Glutamatergic neuron (in vitro differentiated cells): ENCODE measurements at places on chromosomes 7 and 10. TPM values are rescaled to one million over a fixed set of nuclear protein-coding genes. Genes with fewer than 3 reads are reported as not detected.

DNA sequence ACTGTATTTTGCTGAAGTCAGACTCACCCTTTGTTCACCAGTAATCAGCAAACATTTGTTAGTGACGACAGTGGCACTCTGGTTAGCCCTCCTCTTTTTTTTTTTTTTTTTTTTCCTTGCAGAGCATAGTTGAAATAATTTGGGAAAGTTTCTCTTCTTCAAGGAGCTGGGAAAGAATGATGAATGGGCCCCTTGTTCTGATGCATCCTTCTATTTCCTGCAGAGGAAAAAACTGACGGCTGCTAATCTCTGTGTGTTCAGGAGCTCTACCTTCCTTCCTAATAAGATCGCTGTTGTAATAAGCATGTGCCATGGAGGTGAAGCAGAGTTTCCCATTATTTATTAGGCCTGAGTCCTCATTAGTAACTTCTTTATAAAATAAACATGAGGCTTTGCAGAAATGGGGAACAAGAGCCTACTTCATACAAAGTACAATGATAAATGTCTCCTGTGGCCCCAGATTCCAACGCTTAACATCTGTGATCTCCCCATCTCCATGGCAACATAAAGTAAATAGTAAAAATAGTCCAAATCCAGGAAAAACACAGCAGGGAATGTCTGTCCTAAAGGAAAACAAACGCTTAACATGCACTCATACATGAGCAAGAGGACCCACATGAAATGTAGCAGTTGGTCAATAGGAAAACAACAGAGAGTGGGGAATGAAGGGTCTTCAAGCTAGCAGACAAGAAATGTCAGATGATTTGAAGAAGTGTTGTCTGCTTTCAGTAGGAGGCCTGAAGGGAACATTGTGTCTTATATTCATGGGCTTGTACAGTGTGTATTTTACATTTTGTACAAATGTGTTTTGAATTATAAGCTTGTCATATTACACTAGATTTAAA is 59.1 kb upstream of the CALD1 start:
- no peaks in the 10 kb centered on the region for H3K27me3 ChIP-seq
- no peaks in the 10 kb centered on the region for H3K36me3 ChIP-seq
- H3K4me1 ChIP-seq: no peaks in the 10 kb centered on the region
- no peak overlapping the region for H3K4me3 ChIP-seq
- H3K27ac ChIP-seq: peak overlapping the region; percentile 15

DNA sequence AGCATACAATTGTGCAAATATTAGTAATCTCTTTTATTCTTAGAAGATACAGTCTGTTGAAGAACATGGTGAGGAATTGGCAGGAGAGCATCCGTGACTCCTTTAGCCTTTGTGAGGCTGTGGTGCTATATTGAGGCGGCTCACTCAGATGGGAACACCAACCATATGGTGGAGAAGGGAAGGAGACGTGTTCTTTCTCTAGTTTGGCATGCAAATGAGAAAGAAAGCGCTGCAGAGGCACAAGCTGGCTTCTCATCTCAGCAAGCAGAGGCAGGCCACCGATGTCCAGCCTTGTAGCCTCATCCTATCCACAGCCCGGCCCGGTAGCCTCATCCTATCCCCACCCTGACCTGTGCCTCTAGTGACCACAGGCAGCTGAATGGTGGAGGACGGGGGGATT is 288.3 kb downstream of the CAMK1D start:
- H3K36me3 ChIP-seq: no peaks in the 10 kb centered on the region
- no peak for DNase-seq
- H3K27ac ChIP-seq: peak overlapping the region; percentile 80
- H3K4me3 ChIP-seq: no peak overlapping the region

- no peak overlapping the region for H3K4me3 ChIP-seq
- H3K4me1 ChIP-seq: no peaks in the 10 kb centered on the region
- no peak overlapping the region for H3K27ac ChIP-seq
- no peaks in the 10 kb centered on the region for H3K36me3 ChIP-seq
These were observed 96.2 kb downstream of the RTKN2 start for GRCh38 chr10:62172465-62172864.

GRCh38 chr10:122326385-122326784 is 48.1 kb upstream of the PLEKHA1 start:
- H3K4me1 ChIP-seq: no peaks in the 10 kb centered on the region
- peaks cover 2% of the 10 kb centered on the region for H3K27me3 ChIP-seq
- no peak overlapping the region for H3K27ac ChIP-seq
- DNase-seq: no peak

DNA sequence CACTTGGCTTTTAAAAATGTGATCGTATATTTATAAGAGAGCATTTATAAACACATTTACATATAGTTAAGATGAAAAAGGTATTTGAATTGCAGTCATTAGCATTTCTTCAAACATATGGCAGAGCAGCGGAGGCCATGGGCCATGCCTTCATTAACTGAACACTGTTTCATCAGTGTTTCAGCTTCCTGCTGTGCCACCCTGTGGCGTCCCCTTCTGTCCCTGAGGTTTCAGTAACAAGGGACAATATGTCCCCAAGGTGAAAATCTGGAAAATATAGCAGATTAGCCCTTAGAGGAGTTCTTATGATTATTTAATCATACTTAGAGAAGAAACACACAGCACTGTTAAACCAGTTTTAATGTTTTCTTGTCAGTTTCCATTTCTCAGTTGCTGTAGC is 577.8 kb downstream of the ETV1 start:
- no peak overlapping the region for H3K4me3 ChIP-seq
- peak; percentile 28 for DNase-seq
- H3K27ac ChIP-seq: peak overlapping the region; percentile 82

DNA sequence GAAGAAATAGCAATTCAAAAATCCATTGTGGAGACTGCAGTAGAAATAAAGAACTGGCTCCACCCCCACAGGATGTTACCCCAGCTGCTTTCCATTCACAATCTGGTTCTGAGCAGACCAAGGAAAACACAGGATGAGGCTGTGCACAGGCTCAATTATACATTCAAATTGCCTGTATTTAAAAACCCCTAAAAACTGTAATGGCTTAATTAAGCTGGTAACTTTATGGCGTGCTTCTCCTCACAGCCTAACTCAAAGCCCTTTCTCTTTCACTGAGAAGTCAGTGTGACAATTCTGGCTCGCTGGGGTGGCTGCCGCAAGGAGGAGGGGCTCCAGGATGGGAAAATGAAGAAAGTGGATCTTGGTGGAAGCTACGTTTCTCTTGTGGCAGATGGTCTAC is 1191.1 kb downstream of the SORCS1 start:
- peaks cover 58% of the 10 kb centered on the region for H3K4me1 ChIP-seq
- H3K27ac ChIP-seq: peak overlapping the region; percentile 99
- DNase-seq: peak; percentile 41
- no peaks in the 10 kb centered on the region for H3K36me3 ChIP-seq

DNA sequence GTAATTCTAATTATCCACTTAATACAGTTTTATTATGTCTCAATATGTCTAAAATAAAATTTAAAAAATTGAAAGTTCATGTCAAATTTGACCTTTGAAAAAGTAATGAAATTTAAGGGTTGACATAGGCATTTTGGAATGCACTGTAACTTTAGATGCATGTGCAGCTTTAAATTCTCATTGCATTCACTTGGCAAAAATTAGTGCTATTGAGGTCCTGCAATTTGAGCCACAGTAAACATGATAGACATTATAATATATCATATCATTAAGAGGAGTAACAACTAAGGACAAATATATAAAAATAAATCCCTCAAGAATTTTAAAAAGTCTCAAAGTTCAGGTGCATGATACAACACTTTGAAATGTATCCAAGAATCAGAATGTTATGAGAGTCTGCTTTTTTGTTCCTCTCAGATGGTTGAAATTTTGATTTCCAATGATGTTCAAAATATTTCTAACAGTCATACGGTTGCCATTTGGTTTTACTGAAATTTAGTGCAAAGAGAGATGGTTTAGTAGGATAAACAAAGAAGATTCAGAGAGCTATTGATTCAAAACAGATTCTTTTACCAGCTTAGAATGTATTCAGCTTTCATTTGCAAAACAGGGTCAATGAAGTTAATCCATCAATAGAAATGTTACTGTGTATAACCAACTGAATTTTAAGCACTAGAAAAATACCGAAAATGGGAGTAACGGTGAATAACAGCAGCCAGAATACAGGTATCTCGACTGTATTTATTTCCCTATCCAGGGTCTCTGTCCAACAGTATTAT is 71.8 kb downstream of the SEMA3A start:
- DNase-seq: no peak
- no peaks in the 10 kb centered on the region for H3K36me3 ChIP-seq
- H3K27ac ChIP-seq: no peak overlapping the region
- H3K4me3 ChIP-seq: no peak overlapping the region
- H3K27me3 ChIP-seq: peaks cover 3% of the 10 kb centered on the region

- no peak overlapping the region for H3K4me3 ChIP-seq
- H3K4me1 ChIP-seq: no peaks in the 10 kb centered on the region
- no peaks in the 10 kb centered on the region for H3K36me3 ChIP-seq
- H3K27me3 ChIP-seq: no peaks in the 10 kb centered on the region
These were observed 27.9 kb downstream of the GNG11 start for GRCh38 chr7:93949423-93949822.

DNA sequence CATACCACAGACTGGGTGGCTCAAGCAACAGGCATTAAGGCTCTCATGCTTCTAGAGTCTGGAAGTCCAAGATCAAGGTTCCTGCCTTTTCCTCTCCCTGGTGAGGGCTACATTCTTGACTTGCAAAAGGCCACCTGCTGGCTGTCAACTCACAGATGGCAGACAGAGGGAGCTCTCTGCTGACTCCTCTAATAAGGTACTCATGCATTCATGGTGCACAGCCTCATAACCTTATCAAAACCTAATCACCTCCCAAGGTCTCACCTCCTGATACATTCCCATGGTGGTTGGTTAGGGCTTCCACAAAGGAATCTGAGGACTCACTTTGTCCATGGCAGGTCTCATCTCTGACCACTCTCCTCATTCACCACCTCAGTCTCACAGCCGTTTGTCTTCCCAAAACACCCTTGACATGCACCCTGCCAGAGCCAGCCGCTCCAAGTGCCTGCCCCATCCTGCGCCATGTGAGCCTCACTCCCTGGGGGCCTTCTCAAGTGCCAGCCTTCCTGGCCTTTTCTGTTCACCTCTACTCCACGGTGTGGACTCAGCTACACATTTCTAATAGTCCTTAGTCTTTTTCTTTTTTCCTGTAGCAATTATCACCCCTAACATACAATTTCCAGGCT is 400.3 kb upstream of the ADARB2 start:
- H3K27me3 ChIP-seq: no peaks in the 10 kb centered on the region
- no peak overlapping the region for H3K27ac ChIP-seq
- peak; percentile 33 for DNase-seq

GRCh38 chr7:29040579-29040925 is 82.4 kb upstream of the TRIL start:
- DNase-seq: no peak
- no peak overlapping the region for H3K4me3 ChIP-seq
- H3K27me3 ChIP-seq: no peaks in the 10 kb centered on the region
- H3K27ac ChIP-seq: no peak overlapping the region
- no peaks in the 10 kb centered on the region for H3K36me3 ChIP-seq

- no peaks in the 10 kb centered on the region for H3K27me3 ChIP-seq
- H3K4me3 ChIP-seq: no peak overlapping the region
- H3K4me1 ChIP-seq: no peaks in the 10 kb centered on the region
- no peak overlapping the region for H3K27ac ChIP-seq
These were observed 241.5 kb upstream of the PTER start for GRCh38 chr10:16195178-16195769.

DNA sequence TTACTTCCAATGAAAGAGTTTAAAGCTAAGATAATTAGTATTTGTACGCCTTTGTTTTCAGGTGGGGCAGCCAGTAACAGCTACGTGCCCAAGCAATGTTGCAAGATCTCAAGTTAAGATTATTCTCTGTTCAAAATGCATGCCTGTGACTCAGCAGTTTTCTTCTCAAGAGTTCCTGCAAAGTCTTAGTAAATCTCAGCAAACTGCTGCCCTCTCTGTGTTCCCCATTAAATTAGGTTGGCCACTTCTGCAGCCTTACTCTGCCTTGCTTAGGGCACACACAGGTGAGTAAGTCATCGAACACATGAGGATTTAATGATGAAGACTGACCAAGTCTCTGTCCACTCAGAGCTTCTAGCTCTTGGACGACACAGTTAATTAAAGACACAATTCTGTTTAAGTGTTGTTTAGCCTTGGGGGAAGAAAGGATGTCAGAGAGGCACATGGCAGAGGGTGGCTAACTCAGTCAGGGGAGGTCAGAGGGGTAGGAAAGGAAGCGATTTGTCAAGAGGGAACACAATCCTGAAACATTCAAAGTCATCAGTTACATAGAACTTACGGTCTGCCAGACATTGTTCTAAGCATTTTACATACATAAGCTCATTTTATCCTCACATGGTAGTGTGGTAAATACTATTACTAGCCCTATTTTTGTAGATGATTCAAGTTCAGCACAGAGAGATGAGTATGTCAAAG is 20.2 kb upstream of the SLC35G1 start:
- no peaks in the 10 kb centered on the region for H3K27me3 ChIP-seq
- DNase-seq: no peak
- H3K4me1 ChIP-seq: peaks cover 21% of the 10 kb centered on the region
- H3K27ac ChIP-seq: peak overlapping the region; percentile 20

- H3K27me3 ChIP-seq: peaks cover 4% of the 10 kb centered on the region
- DNase-seq: no peak
- H3K36me3 ChIP-seq: no peaks in the 10 kb centered on the region
- no peak overlapping the region for H3K4me3 ChIP-seq
These were observed 89.8 kb downstream of the DOCK4 start for GRCh38 chr7:112116358-112116757.

- no peaks in the 10 kb centered on the region for H3K4me1 ChIP-seq
- peaks cover under 1% of the 10 kb centered on the region for H3K27me3 ChIP-seq
- no peak overlapping the region for H3K27ac ChIP-seq
- no peak for DNase-seq
- no peaks in the 10 kb centered on the region for H3K36me3 ChIP-seq
These were observed 110.8 kb downstream of the TPK1 start for GRCh38 chr7:144725070-144725469.

- H3K4me3 ChIP-seq: no peak overlapping the region
- no peaks in the 10 kb centered on the region for H3K27me3 ChIP-seq
- no peak for DNase-seq
- no peak overlapping the region for H3K27ac ChIP-seq
- H3K4me1 ChIP-seq: peaks cover 12% of the 10 kb centered on the region
These were observed 88.4 kb upstream of the LEP start for GRCh38 chr7:128152721-128153120.

DNA sequence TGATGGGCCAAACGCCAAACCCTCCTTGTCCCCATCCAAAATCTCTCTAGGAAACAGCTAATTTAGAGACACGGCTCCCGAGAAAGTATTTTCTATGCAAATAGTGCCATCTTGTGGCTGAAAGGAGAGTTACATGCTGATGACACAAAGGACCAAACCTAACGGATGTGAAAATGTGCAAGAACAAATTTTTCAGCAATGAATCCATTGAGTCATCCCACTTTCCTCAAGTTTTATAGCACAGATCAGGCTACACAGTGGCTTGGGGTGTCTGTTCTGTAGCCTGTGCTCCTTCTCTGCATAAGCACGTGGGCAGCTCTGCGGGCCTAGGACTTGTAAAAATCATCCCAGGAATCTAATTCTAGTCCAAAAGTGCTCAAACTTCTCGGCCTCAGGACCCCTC is 154.8 kb upstream of the PRR15 start:
- peaks cover 6% of the 10 kb centered on the region for H3K4me1 ChIP-seq
- no peak overlapping the region for H3K4me3 ChIP-seq
- DNase-seq: peak; percentile 28

- peaks cover 18% of the 10 kb centered on the region for H3K4me1 ChIP-seq
- peaks cover 3% of the 10 kb centered on the region for H3K27me3 ChIP-seq
- H3K4me3 ChIP-seq: no peak overlapping the region
- H3K27ac ChIP-seq: peak overlapping the region; percentile 19
These were observed 27.5 kb upstream of the CCNY start for GRCh38 chr10:35308809-35309208.

The ARHGEF5 gene
- total RNA-seq: 0.93 TPM

The EIF4EBP2 gene
- total RNA-seq: 130 TPM

The APBB1IP gene
- total RNA-seq: not detected

The RASSF4 gene
- 137 TPM for total RNA-seq

The HK1 gene
- total RNA-seq: 240 TPM

The EMX2 gene
- total RNA-seq: 0.47 TPM
